ENCODE measurements at places on chromosomes 1 and 21. TPM values are rescaled to one million over a fixed set of nuclear protein-coding genes. Genes with fewer than 3 reads are reported as not detected.

Gene PLXNA2
- 16.5 TPM for total RNA-seq

- no peaks in the 10 kb centered on the region for H3K27me3 ChIP-seq
- H3K36me3 ChIP-seq: peaks cover 13% of the 10 kb centered on the region
- H3K4me3 ChIP-seq: no peak overlapping the region
- no peak overlapping the region for H3K27ac ChIP-seq
- H3K4me1 ChIP-seq: peaks cover 28% of the 10 kb centered on the region
Measured at GRCh38 chr1:83023212-83023611, 975.7 kb downstream of the TTLL7 start.

GRCh38 chr1:13828454-13829151 is 128.6 kb downstream of the PRDM2 start:
- no peak overlapping the region for H3K4me3 ChIP-seq
- no peak overlapping the region for H3K27ac ChIP-seq
- peaks cover 23% of the 10 kb centered on the region for H3K27me3 ChIP-seq
- H3K4me1 ChIP-seq: no peaks in the 10 kb centered on the region
- H3K36me3 ChIP-seq: no peaks in the 10 kb centered on the region

GRCh38 chr1:9418851-9419250 is 120.4 kb upstream of the SLC25A33 start:
- H3K27me3 ChIP-seq: no peaks in the 10 kb centered on the region
- H3K4me3 ChIP-seq: no peak overlapping the region
- peaks cover 9% of the 10 kb centered on the region for H3K4me1 ChIP-seq

DNA sequence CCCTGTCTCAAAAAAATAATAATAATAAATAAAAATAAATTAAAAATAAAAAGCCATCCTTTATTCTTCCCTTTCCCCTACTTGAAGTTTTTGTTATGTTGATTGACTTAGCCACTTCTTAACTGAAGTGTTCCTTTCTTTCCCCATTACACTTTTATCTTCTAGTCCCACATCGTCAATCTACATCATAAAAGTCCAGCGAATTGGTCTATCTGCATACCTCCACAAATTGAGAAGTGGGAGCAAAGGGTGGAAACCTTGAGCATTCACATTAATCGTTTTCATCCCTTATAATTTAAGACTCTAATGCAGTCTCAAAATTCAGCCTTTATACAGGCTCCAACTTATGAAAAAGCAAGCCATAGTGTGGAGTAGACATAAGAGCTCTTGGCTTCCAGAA is 6.5 kb upstream of the ZYG11A start:
- no peak overlapping the region for H3K4me3 ChIP-seq
- H3K27me3 ChIP-seq: peaks cover 4% of the 10 kb centered on the region
- DNase-seq: no peak
- H3K36me3 ChIP-seq: no peaks in the 10 kb centered on the region
- H3K4me1 ChIP-seq: no peaks in the 10 kb centered on the region

Gene RORC
- not detected for total RNA-seq

DNA sequence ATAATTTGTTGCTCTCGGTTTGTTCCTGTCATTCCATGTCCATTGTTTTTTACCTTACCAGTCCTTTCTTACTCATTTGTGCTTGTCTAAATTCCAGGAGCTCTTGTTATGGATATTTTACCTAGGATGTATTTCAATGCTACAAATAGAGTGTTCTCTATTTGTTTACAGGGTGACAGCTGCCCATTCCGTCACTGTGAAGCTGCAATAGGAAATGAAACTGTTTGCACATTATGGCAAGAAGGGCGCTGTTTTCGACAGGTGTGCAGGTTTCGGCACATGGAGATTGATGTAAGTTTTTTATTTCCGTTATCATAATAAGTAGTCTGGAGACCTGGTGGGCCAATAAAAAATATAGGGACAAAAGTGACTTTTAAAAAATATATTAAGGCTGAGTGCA is 23.0 kb downstream of the ZBED6 start:
- no peaks in the 10 kb centered on the region for H3K4me1 ChIP-seq
- H3K4me3 ChIP-seq: no peak overlapping the region
- DNase-seq: no peak
- H3K36me3 ChIP-seq: peaks cover 46% of the 10 kb centered on the region

Gene TCHH
- total RNA-seq: not detected

GRCh38 chr1:197213193-197213592 is 54.9 kb upstream of the CRB1 start:
- H3K27me3 ChIP-seq: no peaks in the 10 kb centered on the region
